ENCODE measurements at places on chromosomes 1 and 21. TPM values are rescaled to one million over a fixed set of nuclear protein-coding genes. Genes with fewer than 3 reads are reported as not detected.

GRCh38 chr1:22665752-22666151 lies 12.7 kb downstream of the C1QB start:
- no peak overlapping the region for H3K27ac ChIP-seq
- H3K4me1 ChIP-seq, result no peaks in the 10 kb centered on the region
- H3K36me3 ChIP-seq, result no peaks in the 10 kb centered on the region
- no peaks in the 10 kb centered on the region for H3K27me3 ChIP-seq

DNA sequence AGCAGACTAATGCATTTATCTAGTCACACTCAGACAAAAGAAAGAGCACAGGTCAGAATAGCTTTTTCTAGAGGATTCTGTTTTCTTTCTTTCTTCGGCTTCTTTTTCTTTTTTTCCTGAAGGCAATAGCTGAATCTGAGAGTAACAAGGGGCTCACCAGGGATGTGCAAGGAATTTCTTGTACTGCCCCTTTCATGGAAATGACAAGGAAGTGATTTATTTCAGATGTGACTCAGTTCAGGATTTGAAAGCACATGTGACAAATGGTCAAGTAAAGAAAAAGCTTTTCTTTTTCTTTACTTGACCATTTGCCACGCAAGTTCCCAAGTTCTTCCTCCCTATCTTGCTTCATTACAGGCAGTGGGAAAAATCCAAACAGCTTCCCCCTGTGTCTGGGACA lies 202.0 kb downstream of the GABPA start:
- no peak overlapping the region for H3K4me3 ChIP-seq
- DNase-seq, result no peak
- no peaks in the 10 kb centered on the region for H3K36me3 ChIP-seq
- H3K4me1 ChIP-seq, result peaks cover 11% of the 10 kb centered on the region
- no peaks in the 10 kb centered on the region for H3K27me3 ChIP-seq
- H3K27ac ChIP-seq, result no peak overlapping the region

GRCh38 chr1:201800246-201800645 lies 28.7 kb upstream of the IPO9 start:
- DNase-seq, result no peak
- H3K4me3 ChIP-seq, result no peak overlapping the region
- H3K27ac ChIP-seq, result no peak overlapping the region
- no peaks in the 10 kb centered on the region for H3K4me1 ChIP-seq

DNA sequence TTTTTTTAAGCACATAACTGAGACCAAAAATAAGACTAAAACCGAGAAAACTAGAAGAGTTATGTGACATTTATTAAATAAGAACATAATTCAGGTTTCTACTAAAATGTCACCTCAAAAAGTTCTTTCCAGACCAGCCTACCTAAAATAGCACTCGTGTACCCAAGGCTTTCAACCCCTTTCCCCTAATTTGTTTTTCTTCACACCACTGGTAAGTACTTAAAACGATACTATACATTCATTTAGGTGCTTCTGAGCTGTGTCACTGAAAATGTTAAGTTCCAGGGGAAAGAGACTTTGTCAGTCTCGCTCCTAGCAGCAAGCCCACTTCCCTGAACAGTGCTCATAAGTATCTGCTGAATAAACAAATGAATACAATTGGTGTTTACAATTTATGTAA lies 6.8 kb downstream of the RRAGC start:
- no peak overlapping the region for H3K27ac ChIP-seq
- H3K4me1 ChIP-seq, result peaks cover 2% of the 10 kb centered on the region
- H3K4me3 ChIP-seq, result no peak overlapping the region
- no peak for DNase-seq

GRCh38 chr21:26546446-26547097 lies 26.5 kb downstream of the CYYR1 start:
- no peak for DNase-seq
- H3K4me1 ChIP-seq, result no peaks in the 10 kb centered on the region
- H3K36me3 ChIP-seq, result no peaks in the 10 kb centered on the region
- no peaks in the 10 kb centered on the region for H3K27me3 ChIP-seq
- no peak overlapping the region for H3K4me3 ChIP-seq

- H3K4me3 ChIP-seq, result no peak overlapping the region
- peaks cover 16% of the 10 kb centered on the region for H3K4me1 ChIP-seq
- H3K27me3 ChIP-seq, result no peaks in the 10 kb centered on the region
Observed at GRCh38 chr1:40795811-40796586, 12.4 kb downstream of the KCNQ4 start.

GPR25 gene
- not detected for total RNA-seq

DNA sequence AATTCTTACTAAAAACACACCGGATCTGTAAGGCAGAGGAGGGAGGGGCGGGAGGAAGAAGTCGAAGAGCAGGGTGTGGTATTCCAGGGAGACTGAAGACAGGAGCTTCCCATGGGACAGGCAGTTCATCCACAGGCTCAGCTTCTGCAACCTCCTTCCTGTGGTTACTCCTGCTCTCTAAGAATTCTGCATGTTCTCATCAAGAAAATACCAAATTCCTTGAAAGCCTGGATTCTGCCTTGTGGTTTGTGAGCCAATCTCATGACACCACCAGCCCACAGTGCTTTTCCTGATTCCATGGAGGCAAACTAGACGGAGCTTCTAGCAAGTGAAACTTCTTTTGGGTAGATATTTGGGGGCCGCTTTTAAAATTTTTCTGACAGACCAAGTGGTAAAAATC lies 1.1 kb upstream of the ST6GALNAC3 start:
- H3K27me3 ChIP-seq, result no peaks in the 10 kb centered on the region
- peaks cover 3% of the 10 kb centered on the region for H3K4me1 ChIP-seq
- H3K27ac ChIP-seq, result no peak overlapping the region
- H3K4me3 ChIP-seq, result no peak overlapping the region

CD84 gene
- total RNA-seq, result 2.2 TPM

GRCh38 chr1:19315378-19316198 lies 3.5 kb downstream of the SLC66A1 start:
- no peak overlapping the region for H3K4me3 ChIP-seq
- no peaks in the 10 kb centered on the region for H3K27me3 ChIP-seq
- no peaks in the 10 kb centered on the region for H3K36me3 ChIP-seq
- H3K27ac ChIP-seq, result no peak overlapping the region
- peaks cover 12% of the 10 kb centered on the region for H3K4me1 ChIP-seq
- DNase-seq, result no peak

PTPN14 gene
- 21.6 TPM for total RNA-seq

GRCh38 chr1:48017716-48018115 lies 20.5 kb upstream of the TRABD2B start:
- no peaks in the 10 kb centered on the region for H3K36me3 ChIP-seq
- H3K27me3 ChIP-seq, result no peaks in the 10 kb centered on the region
- no peak overlapping the region for H3K4me3 ChIP-seq
- no peak for DNase-seq
- no peak overlapping the region for H3K27ac ChIP-seq

IFNLR1 gene
- total RNA-seq, result 2.0 TPM

DNA sequence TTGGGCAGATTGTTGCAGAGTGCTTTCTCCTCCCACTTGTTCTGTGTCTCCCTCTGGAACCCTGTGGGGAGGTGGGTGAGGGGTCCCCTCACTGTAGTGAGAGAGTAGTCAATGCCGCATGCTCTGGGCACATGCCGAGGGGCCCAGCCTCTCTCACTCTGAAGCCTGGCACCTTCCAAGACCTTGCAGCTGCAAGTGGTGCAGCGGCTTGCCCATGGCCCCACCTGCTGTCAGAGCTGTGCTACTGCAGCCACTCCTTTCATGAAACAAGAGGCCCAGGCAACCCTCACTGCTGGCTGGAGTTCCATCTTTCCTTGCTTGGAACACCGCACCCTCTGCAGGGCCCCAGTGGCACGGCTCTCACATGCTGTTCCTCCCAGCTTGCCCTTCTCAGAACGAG lies 58.4 kb upstream of the COL6A1 start:
- H3K4me3 ChIP-seq, result no peak overlapping the region
- peak; percentile 66 for DNase-seq
- H3K27ac ChIP-seq, result no peak overlapping the region
- no peaks in the 10 kb centered on the region for H3K36me3 ChIP-seq

DNA sequence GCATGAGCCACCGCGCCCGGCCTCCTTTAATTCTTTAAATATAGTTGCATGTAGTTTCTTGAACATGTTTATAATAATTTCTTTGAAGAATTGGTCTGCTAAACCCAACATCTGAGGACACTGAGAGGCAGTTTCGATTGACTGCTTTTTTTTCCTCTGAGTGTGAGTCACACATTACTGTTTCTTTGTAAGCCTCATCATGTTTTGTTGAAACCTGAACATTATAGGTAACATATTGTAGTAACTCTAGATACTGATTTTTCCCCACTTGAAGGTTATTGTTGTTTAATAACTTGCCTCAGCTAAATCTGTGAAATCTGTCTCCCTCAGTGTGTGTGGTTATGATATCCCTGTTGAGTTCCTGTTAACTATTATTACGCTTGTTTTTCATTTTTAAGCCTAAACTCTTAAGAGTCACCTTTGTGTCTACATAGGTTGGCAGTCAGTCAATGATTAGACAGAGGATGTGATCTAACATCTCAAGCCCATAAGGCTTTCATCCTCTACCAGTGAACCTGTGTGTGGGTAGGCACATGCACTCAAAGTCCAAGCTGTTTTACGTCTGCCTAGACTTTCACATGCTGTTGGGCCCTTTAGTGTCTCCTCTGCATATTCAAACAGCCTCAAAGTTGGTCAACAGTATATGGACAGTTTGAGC lies 155.5 kb downstream of the KCNH1 start:
- no peak overlapping the region for H3K4me3 ChIP-seq
- H3K27ac ChIP-seq, result no peak overlapping the region
- H3K36me3 ChIP-seq, result no peaks in the 10 kb centered on the region

DNA sequence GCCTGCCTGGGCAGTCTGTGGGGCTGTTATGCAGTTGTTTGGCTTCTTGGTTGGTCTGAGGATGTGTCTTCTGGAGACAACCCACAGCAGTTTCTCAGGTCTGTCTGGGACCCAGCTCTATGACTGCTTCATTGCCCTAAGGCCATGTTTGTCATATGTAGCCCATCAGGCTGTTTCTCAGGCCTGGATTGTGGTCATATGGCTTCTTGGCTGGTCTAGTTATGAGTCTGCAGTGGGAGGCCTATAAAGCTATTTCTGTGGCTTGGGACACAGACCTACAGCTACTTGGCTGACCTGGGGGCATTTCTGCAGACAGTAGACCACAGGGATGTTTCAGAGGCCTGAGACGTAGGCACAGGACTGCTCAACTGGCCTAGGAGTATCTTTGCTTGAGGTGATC lies 41.5 kb downstream of the CHIA start:
- no peak for DNase-seq
- H3K36me3 ChIP-seq, result no peaks in the 10 kb centered on the region
- H3K27me3 ChIP-seq, result no peaks in the 10 kb centered on the region
- no peak overlapping the region for H3K4me3 ChIP-seq

DNA sequence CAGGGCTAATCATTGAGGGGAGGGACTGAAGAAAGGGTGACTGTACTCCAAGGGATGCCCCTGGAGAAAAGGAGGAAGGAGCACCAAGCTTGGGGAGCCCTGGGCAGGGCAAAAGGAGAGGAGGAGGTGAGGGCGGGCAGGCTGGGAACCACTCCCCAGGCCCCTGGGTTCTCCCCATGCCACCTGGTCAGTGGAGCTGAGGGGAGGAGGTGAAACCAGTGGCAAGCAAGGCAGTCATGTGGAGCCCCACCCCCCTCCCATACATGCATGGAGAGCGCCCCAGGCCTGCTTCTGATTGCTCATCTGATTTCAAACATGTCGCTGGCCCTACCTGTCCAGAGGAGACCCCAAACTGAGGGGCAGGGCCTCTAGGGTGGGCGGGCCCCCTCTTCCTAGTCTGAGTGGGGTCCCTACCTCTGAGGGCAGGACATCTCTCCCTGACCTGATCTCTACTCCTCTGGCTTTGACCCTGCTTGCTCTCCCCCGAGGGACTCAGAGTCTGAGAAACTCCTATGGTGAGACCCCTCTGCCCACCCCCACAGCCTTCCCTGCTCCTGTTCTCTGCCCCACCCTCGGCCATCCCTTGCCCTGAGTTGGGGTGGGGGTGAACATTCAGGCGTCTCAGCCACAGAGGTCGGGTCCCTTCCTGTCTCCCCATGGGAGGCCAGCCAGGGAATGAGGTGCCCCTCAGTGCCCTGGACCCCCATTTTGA lies 18.6 kb downstream of the INSRR start:
- no peak overlapping the region for H3K27ac ChIP-seq
- no peak for DNase-seq
- no peak overlapping the region for H3K4me3 ChIP-seq
- no peaks in the 10 kb centered on the region for H3K36me3 ChIP-seq
- H3K4me1 ChIP-seq, result peaks cover 2% of the 10 kb centered on the region

FAM20B gene
- 51.7 TPM for total RNA-seq

DNA sequence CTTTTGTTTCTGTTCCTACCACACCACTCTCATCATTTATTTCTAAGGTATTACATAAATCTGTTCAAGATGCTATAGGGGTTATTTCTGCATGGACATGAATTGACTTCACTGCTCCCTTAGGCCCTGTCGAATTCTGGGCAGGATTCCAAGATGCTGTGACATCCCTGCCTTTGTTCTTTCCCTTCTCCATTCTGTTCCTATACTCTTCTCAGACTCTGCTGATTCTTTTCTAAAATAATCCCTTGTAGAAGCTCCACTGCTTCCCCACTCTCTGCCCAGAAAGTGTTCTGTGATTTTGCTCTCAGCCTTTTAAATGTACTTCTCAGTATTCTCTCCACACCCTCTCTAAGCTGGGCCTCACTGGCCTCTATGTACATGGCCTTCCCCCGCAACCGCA lies 99.2 kb downstream of the PHTF1 start:
- H3K4me1 ChIP-seq, result no peaks in the 10 kb centered on the region
- no peak overlapping the region for H3K27ac ChIP-seq
- no peaks in the 10 kb centered on the region for H3K27me3 ChIP-seq

AQP10 gene
- not detected for total RNA-seq

- H3K4me3 ChIP-seq, result no peak overlapping the region
- H3K27me3 ChIP-seq, result no peaks in the 10 kb centered on the region
- DNase-seq, result no peak
- H3K27ac ChIP-seq, result no peak overlapping the region
Observed at GRCh38 chr1:204003536-204003935, 69.4 kb upstream of the SOX13 start.

OR2L8 gene
- total RNA-seq, result not detected

DNA sequence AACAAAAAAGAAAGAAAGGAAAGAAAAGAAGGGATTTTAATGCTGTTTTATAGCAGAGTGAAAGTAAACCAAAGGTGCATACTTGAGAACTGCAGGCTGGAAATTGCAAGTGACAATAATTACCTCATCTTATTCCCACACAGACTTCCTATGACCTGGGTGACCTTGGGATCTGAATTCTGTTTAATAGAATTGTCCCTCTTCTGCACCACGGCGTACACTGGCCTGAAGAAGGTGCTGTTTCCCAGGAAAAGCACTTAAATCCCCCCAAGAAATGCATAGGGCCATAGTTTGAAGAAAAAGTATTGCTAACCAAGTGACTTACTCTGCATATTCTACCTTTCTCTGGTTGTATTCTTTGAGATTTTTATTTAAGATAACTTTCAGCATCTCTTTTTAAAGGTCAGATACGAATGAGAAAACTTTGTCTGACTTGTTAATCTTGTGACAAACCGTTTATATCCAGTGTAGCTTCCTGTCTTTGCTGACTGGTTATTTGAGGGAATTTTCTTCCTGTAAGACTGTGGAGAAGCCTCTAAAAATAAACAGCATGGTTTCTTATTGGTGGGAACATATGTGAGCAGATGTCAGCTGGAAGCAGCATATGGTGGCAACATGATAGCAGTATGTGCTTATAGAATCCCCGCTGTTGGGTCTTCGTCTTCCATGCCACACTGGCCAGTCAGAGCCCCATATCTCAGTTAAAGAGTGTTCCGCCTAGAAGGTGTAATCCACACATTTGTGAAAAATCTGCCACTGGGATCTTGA lies 16.3 kb downstream of the TGFB2 start:
- H3K27ac ChIP-seq, result no peak overlapping the region
- H3K4me1 ChIP-seq, result peaks cover 8% of the 10 kb centered on the region
- H3K27me3 ChIP-seq, result no peaks in the 10 kb centered on the region
- no peak overlapping the region for H3K4me3 ChIP-seq
- no peak for DNase-seq
